ENCODE measurements at places on chromosomes 4 and X. TPM values are rescaled to one million over a fixed set of nuclear protein-coding genes. Genes with fewer than 3 reads are reported as not detected.

- H3K4me1 ChIP-seq, result no peaks in the 10 kb centered on the region
- no peak overlapping the region for H3K27ac ChIP-seq
- no peaks in the 10 kb centered on the region for H3K36me3 ChIP-seq
- no peak for DNase-seq
- H3K4me3 ChIP-seq, result no peak overlapping the region
- H3K27me3 ChIP-seq, result no peaks in the 10 kb centered on the region
Measured at GRCh38 chr4:110454441-110454840, 21.5 kb upstream of the ENPEP start.

- H3K4me3 ChIP-seq, result no peak overlapping the region
- H3K27me3 ChIP-seq, result no peaks in the 10 kb centered on the region
- no peak overlapping the region for H3K27ac ChIP-seq
- no peaks in the 10 kb centered on the region for H3K4me1 ChIP-seq
- DNase-seq, result no peak
- H3K36me3 ChIP-seq, result no peaks in the 10 kb centered on the region
Measured at GRCh38 chrX:109954955-109955354, 48.0 kb upstream of the TMEM164 start.

- no peaks in the 10 kb centered on the region for H3K36me3 ChIP-seq
- H3K4me3 ChIP-seq, result no peak overlapping the region
- H3K27me3 ChIP-seq, result no peaks in the 10 kb centered on the region
- no peak for DNase-seq
- no peaks in the 10 kb centered on the region for H3K4me1 ChIP-seq
Measured at GRCh38 chrX:54087661-54088060, 43.4 kb upstream of the PHF8 start.

- no peak for DNase-seq
- H3K27me3 ChIP-seq, result no peaks in the 10 kb centered on the region
- no peak overlapping the region for H3K4me3 ChIP-seq
- H3K36me3 ChIP-seq, result no peaks in the 10 kb centered on the region
- no peaks in the 10 kb centered on the region for H3K4me1 ChIP-seq
Measured at GRCh38 chr4:35541888-35542213, 702.5 kb downstream of the ARAP2 start.

Gene MAGEA2B
- total RNA-seq, result not detected

Gene F9
- total RNA-seq, result not detected

Gene ARHGAP36
- not detected for total RNA-seq

Gene CDX4
- total RNA-seq, result not detected
